NCI-H345 (cell line): ENCODE measurements at places on chromosomes 3 and 15.

DNA sequence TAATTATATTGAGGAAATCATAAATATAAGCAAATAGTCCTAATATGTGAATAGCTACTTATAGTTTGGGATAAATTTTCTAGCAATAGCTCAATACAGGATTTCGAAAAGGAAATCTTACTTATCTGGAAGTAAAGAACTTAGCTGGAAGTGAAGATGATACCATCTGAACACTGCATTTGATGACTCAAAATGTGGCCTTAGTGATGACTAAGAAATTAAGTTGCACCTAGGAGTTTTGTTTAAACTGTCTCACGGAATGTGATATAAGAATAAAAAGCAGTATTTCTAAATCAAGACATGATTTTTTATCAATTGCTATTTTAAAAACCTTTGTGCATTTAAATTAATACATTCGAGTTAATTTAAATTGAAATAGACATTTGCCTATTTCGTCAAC, 91.2 kb downstream of the EOMES start:
- no peak for DNase-seq

GRCh38 chr15:69359722-69360121, 54.4 kb upstream of the KIF23 start:
- no peak for DNase-seq

- no peak for DNase-seq
Observed at GRCh38 chr15:44647036-44647435, 16.4 kb downstream of the SPG11 start.

- DNase-seq, result no peak
Observed at GRCh38 chr3:12990306-12990705, 82.9 kb downstream of the IQSEC1 start.

GRCh38 chr3:104521606-104522336, 844.9 kb upstream of the ALCAM start:
- no peak for DNase-seq

DNA sequence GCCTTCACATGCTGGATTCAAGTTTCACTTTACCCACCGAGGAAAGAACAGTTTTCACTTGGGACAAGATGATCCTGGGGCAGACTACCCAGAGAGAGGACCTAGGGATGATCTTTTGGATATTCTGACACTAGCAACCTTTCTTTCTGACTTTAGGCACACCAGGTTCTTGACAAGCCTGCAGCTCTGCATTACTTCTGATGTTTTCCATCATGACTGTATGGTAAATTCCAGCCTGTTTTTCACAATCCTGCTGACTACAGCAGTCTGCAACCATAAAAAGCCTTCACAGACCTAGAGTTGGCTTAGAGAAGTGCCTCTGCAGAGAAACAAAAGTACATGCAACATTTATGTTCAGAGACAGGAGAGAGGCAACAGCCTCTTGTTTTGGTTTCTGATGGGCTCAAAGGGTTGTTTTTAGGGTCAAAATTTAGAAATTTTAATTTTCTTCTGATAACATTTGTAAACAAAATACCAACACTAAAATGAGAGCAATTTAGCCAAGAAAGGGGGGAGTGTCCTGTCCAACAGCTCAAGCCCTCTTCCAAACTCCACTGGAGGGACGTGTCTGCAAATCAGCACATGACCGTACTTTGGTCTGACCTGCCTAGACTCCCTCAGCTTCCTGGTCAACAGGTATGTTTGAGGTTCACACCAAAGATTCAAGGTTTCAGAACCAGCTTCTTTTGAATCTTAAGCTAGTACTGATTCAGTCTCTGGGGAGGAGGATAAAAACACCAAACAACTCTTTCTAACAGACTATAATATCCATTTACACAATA, 799 bp downstream of the ABI3BP start:
- no peak for DNase-seq

- DNase-seq, result peak; percentile 9
Observed at GRCh38 chr15:98896002-98896721, 111.4 kb downstream of the PGPEP1L start.

DNA sequence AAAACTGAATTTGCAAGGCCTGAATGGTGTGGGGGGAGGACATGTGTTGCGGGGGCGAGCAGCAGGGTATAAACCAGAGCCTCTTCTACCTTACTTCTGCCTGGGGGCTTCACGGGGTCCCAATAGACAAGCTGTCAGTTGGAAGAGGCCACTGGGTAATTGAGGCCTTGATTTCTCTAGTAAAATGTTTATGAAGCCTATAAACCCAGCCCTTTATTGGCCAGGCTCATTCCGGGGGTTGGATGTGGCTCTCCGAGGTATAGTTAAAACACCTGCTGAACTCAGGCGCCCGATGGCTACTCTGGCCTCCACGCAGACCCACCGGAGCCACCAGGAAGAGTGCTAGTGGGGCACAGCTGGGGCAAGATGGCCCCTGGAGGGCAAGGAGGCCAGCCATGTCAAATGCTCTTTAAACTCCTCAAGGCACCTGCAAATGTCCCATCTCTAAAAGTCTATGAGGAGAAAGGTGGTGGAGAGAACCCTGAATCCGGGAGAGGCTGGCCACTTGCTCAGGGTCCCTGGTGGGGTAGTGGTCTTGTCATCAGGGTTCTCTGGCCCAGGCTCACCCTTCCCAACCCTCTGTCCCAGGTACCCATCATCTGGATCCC, 34.3 kb downstream of the IGDCC3 start:
- DNase-seq, result no peak

DNA sequence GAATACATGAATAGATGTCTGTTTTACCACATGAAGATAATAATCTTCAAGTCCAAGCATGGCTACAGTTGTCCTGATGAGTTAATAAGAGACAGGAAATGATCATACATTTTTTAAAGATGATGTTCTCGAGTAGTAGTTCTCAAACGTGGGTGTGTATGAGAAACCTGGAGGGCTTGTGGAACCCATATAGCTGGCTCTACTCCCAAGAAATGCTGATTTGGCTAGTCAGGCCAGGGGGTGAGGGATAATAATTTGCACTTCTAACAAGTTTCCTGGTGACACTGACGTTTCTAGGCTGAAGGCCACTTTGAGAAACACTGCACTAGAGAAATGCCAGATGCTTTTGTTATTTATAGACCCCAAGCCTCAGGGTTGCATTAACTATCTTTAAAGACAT, 37.0 kb downstream of the ROPN1B start:
- DNase-seq, result no peak

GRCh38 chr15:63059075-63059474, 16.5 kb downstream of the TPM1 start:
- DNase-seq, result no peak

GRCh38 chr15:31353931-31354330, 27.3 kb downstream of the KLF13 start:
- DNase-seq, result no peak

DNA sequence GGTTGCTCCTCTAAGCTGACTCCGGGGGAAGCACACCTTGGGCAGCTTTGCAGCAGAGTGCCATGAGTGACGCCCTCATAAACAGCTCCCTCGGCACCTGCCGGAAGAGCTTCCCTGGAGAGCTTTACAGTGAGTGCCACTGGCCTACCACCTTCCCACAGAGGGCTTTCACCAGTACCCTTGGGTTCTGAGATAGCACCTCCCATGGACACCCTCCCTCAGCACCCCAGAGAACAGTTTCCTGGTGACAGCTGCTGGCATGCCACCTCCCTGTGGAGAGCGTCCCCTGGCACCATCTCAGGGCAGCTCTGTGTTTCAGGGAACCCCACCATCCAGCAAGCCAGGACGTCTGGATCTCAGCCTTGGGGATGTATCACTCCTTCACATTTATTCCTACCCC, 49.1 kb downstream of the RUBCN start:
- no peak for DNase-seq

GRCh38 chr3:137039570-137039969, 81.8 kb downstream of the IL20RB start:
- no peak for DNase-seq

GRCh38 chr15:91752081-91752785, 101.3 kb upstream of the SLCO3A1 start:
- peak; percentile 17 for DNase-seq

DNA sequence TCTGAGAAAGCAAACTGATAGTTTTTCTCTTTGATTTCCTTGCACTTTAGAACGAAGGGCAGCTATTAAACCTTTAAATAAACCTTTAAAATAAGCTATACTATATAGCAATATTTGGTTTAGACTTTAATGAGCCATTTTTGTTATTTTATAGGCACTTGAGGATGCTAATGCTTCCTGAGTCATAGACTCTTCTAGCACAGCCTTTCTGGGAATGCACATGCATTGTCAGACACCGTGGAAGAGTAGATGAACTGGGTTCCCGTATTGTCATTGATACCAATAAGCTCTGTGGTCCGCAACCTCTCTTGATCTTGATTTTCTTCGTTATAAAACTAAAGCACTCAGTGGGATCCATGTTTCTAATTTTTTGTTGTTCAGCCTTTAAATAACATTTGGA, 27.6 kb downstream of the CERS3 start:
- no peak for DNase-seq

GRCh38 chr3:149145974-149146373, 16.5 kb downstream of the HPS3 start:
- no peak for DNase-seq

DNA sequence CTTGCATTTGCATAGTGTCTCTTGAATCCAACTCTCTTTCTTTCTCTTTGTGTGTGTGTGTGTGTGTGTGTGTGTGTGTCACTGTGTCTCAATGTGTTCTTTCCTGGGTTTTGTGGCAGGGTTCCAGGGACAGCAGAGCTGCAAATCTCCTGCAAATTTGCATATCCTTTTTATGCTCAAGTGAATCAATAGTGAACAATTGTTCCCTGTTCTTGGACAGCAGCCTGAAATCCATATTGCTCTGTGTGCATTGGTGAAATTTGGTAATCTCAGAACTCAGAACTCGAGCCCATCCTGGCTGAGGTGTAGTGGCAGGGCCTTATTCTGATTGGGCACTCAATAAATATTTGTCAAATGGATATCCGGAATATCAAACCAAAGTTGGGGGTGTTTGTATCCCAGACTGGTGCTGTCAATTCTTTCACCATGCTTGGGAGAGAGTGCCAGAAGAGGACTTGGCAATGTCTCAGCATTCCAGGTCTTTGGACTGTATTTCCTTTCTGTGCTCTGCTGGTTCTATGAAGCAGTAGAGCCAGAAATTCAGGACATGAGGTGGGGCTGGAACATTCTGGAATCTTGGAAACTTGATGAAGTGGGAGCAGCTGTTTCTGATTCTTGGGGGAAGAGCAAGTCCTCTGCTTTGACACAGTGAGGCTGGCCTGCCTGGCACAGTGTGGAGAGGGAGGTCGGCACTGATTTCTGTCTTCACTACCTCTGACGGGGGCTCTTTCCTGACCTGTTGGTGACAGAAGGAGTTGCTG, 380.6 kb upstream of the C2CD4B start:
- peak; percentile 15 for DNase-seq

GRCh38 chr3:7382293-7383010, 521.5 kb downstream of the GRM7 start:
- DNase-seq, result peak; percentile 3

DNA sequence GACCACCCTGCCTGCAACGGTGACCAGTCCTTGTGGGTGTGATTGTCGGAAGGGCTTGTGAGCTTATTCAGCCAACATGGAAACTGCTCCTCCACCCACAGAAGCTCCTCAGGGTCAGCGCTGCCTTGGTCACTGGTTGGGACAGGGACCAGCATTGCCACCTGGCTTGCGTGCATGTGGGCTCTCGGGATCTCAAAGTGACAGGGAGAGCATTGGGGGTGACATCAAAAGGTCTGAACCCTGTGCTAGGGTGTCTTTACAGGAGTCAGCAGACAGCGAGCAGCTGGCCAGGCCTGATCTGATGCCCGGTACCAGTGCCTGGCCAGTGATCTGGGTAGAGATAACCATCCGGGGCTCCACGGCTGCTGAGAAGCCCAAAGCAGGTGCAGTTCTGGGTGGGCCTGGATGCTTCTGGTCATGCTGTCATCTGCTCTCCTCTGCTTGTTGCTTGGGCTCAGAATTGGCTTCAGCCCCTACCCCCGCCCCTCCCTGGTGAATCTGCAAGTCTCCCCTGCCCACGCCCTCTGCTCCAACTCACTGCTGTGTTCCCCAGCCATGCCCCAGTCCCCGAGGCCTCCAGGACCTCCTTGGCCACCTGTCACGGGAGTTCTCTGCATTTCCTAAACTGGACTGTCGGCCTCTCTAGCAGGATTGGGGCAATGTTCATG, 134.8 kb downstream of the NSMCE3 start:
- DNase-seq, result no peak

GRCh38 chr3:131526801-131527347, 24.1 kb upstream of the MRPL3 start:
- DNase-seq, result no peak
